Thoracic aorta (tissue), 2 donors: ENCODE measurements at places on chromosomes 3 and 15.

- no peak for DNase-seq
Measured at GRCh38 chr3:141940194-141940776, 63.8 kb downstream of the ATP1B3 start.

GRCh38 chr3:52374173-52374572 lies 58.1 kb downstream of the DNAH1 start:
- no peak for DNase-seq

DNA sequence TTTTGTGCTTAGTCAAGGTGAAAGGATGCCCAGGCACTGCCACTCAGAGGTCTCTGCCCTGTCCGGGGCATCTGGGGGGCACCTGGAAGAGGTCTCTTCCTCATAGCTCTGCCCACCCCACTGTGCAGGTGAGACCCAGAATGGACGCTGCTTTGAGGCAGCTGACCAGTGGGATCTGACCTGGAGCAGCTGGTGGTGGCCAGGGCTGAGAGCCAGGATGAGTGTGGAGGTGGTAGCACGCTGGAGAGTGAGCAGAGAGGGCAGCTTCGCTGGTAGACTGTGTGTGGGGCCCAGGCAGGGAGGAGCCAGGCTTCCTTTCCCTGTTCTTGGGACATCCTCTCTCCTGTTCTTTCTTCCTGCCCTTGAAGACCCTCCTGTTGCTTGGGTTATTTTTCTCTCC lies 32.2 kb upstream of the PLA2G4E start:
- no peak for DNase-seq

DNA sequence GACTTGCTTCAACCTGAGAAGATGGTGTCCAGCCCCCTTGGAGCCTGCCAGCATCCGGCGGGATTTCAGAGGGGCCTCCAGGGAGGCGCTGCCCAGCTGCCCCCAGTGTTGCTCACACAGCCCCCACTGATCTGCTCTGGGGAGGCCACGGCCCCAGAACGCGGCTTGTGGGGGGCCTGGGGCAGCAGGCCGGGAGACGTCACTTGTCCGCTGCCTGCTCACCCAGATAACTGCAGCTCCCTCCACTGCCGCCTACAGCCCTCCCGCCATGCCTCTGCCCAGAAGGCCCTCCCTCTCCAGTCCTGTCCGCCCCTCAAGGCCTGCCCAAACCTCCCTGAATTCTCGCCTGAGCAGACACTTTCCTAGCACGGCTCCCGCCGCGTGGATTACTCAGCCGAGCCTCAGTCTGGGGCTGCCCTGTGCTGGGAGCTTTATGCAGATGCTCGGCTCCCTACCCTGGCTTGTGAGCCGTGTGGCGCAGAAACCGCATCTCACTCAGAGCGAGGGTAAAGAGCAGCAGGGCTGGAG lies 17.2 kb upstream of the ADIPOQ start:
- no peak for DNase-seq

GRCh38 chr3:82087958-82088357 lies 326.5 kb upstream of the GBE1 start:
- DNase-seq = no peak

DNA sequence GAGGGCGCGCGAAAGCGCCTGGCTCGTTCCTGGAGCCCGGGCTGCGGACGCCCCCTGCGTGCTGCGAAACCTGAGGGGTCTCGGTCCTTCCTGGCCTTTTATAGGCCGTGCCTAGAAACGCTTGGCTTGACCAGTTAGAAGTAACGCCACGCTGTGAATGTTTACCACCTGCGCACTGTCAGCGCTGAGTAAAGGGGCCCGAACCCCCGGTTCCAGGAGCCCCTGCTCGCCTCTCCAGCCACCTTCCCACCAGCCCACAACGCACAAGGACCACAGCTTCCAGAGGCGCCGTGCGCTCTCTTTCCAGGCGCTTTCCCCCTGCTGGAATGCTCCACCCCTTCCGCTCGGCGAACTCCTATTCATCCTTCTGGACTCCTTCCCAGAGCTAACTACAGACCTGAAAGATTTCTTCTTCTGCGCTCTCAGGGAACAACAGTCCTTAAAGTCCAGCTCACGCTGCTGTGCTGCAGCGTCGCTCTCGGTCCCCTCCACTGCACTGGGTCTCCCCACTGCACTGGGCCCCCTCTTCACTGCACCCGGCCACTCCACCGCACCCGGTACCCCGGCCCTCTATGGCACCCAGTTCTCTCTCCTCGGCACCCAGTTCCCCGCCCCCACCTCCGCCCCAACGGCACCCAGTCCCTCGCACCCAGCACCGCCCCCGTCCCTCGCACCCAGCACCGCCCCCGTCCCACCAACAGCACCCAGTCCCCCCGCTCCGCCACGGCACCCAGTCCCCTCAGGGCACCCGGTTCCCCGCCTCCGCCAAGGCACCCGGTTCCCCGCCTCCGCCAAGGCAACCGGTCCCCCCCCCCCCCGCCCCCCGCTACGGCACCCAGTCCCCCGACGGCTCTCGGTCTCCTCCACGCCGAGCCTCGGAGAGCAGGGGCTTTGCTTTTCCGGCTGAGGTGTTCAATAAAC lies 69.8 kb downstream of the SQOR start:
- no peak for DNase-seq
